ENCODE measurements at places on chromosomes 4 and X. TPM values are rescaled to one million over a fixed set of nuclear protein-coding genes. Genes with fewer than 3 reads are reported as not detected.

GRCh38 chrX:22652596-22652995 lies 347.2 kb upstream of the DDX53 start:
- no peak for DNase-seq

DNA sequence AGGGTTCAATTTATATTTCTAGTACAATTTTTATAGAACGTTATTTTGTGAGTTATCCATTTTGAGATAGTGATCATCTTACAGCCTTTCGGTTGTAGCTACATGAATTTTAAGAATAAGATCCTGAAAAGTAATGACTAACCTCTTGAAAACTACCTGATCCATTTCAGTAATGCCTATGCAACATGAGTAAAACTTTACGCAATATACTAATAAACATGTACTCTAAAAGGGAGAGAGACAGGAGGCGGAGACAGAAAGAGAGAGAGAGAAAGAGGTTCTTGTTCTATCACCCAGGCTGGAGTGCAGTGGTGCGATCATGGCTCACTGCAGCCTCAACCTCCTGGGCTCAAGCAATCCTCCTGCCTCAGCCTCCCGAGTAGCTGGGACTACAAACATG lies 816.1 kb downstream of the CCSER1 start:
- DNase-seq, result no peak

GRCh38 chrX:118116713-118117550 lies at the start of gene KLHL13:
TSS of gene KLHL13 (minus strand) at chrX:118116810. CDS start at chrX:118028473, 88,337 bp downstream.
- peak; percentile 81 for DNase-seq

DNA sequence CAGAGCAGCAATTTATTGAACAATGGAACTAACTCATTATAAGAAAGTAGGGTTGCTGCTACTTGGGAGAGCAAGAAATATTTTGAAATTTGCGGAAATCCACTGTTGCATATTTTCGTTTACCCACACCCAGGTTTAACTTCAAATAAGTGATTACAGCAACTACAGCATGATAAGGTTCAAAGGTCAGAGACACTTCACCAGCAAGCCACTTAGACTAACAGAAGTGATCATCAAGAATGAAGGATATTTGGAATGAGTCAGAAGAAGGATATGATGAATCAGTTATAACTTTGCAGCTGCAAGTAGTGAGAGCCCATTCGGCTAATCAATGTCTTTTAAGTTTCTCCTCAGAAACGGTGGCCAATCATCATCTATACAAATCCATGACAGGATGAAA lies 199.3 kb downstream of the TMA16 start:
- DNase-seq, result no peak

- no peak for DNase-seq
Measured at GRCh38 chr4:66169341-66169740, 499.1 kb upstream of the EPHA5 start.

DNA sequence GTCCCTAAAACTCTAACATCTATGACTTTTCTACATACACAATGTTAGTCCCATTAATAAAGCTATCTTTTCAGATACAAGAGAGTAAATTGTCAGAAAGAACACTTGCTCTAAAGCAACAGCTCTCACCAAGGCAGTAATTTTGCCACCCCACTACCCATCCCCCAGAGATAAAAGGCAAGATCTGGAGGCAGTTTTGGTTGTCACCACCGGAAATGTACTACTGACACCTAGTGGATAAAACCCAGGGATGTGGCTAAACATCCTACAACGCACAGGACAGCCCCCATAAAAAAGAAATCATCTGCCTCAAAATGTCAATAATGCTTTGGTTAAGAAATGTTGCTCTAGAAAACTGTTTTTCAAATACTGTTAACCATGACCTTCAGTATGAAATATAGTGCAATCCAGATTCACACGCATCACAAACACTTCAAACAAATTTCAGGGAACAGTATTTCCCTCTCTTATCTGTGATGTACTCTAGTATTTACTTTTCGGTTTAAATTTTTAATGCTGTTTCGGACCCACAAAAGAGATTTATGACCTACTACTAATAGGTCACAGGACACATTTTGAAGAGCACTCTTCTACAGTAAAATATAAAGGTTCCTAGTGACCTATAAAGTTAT lies 5.1 kb downstream of the FBXL5 start:
- peak; percentile 51 for DNase-seq

- no peak for DNase-seq
Measured at GRCh38 chr4:185836241-185837084, 24.5 kb upstream of the SORBS2 start.

GRCh38 chrX:118627084-118627758 lies 100.2 kb upstream of the IL13RA1 start:
- DNase-seq, result no peak

DOCK11 gene
- 51.6 TPM for total RNA-seq
